ENCODE measurements at places on chromosomes 2 and 18. TPM values are rescaled to one million over a fixed set of nuclear protein-coding genes. Genes with fewer than 3 reads are reported as not detected.

GRCh38 chr2:27060323-27060722, 8.9 kb downstream of the AGBL5 start:
- no peak for DNase-seq

GRCh38 chr2:60252581-60253150, 300.8 kb downstream of the BCL11A start:
- DNase-seq = no peak

Gene CD8A
- polyA plus RNA-seq = 0.37 TPM

Gene SERPINB12
- polyA plus RNA-seq = not detected

Gene KCNG2
- polyA plus RNA-seq = 0.39 TPM

GRCh38 chr18:76285866-76286265, 209.2 kb downstream of the ZNF516 start:
- no peak for DNase-seq

Gene FBLN7
- polyA plus RNA-seq = 12.0 TPM

Gene LRRC30
- polyA plus RNA-seq = not detected

DNA sequence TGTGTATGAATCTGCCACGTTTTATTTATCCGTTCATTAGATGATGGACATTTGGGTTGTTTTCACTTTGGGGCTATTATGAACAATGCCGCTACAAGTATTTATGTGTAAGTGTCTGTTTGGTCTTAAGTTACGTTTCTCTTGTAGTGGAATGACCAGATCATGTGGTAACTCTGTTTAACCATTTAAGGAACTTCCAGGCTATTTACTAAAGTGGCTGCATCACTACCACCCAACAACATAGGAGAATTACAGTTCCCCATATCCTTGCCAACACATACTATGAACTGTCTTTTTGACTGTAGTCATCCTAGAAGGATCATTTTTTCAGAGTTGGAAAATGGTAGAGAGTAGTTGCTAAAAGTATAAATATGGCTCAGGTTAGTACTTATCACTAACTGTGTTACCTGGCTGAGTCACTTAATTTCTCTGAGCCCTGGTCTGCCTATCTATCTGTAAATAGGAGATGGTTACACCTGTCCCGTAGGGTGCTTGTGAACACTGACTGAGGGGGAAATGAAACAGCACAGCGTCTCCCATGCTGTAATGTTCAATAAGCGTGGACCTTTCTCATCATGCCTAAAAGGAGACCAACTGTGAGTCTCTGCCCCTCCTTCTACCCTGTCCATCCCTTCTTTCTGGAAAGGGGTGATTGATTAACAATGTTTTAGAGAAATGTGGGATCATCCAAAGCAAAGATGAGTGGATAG, 103.1 kb downstream of the SH3RF3 start:
- DNase-seq = no peak

DNA sequence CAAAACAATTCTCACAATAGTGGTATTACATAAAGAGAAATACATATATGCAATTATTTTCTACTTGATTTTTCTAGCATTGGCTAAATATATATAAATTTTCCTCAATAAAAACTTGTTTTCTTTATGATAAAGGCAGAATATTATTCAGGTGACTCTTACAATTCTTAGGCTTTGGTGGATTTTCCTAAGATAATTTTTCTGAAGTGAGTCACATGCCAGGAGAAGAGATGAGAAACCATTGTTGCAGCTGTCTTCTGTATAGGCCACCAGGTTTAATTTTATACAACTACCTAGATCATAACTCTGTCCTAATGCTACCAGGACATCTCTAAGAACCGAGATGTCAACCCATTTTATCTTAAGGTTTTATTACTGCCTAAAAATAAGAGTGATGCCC, 552.4 kb upstream of the CDH2 start:
- no peak for DNase-seq

DNA sequence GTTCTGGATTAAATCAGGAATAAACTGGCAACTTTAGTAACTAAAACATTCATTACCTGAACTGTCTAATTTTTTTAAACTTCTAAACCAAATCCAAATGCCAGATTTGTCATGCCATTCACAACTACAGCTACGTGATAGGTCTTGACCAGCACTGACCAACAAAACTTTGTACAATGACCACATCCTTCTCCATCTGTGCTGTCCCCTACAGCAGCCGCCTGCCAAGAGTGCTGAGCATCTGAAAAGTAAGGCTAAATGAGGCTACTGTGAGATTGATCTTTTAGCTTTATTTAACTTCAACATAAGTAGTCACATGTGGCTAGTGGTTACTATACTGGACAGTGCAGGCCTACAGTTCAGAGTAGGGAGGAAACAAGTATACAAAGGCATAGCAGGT, 7.6 kb downstream of the FAM168B start:
- DNase-seq = no peak

- DNase-seq = no peak
Observed at GRCh38 chr2:2664989-2665833, 334.1 kb upstream of the MYT1L start.

Gene LHCGR
- polyA plus RNA-seq = 0.24 TPM

GRCh38 chr18:22667616-22668422, 250.1 kb upstream of the CTAGE1 start:
- DNase-seq = no peak

Gene SERPINB13
- polyA plus RNA-seq = not detected

DNA sequence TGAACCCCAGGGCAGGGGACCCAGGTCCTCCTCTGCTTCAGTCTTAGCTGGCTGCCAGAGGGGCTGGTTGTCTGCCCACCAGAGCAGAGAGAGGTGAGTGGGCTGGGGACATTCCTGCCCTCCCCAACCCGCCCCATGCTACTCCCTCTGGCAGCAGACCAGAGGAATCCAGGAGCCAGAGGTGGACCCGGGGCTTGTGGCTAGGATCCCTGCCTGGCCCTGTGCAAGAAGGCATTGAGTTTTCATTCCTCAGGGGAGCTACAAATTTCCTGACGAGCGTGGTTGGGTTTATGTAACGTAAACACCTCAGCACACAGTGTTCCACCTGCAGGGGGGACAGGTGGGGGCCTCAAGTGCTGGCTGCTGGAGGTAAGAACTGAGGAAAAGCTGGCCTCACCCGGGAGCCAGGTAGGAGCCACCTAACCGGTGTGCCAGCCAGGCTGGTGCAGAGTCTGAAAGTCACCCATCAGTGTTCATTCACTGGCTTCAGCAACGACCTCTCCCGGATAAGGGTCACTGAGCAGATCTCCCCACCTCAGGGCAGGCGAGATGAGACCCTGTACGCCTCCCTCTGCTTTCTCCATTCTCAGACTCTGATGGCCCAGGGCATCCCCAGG, 246.8 kb downstream of the DYSF start:
- peak; percentile 38 for DNase-seq

GRCh38 chr2:161118722-161119121, 41.5 kb upstream of the TANK start:
- DNase-seq = no peak

Gene SOCS6
- 30.4 TPM for polyA plus RNA-seq

DNA sequence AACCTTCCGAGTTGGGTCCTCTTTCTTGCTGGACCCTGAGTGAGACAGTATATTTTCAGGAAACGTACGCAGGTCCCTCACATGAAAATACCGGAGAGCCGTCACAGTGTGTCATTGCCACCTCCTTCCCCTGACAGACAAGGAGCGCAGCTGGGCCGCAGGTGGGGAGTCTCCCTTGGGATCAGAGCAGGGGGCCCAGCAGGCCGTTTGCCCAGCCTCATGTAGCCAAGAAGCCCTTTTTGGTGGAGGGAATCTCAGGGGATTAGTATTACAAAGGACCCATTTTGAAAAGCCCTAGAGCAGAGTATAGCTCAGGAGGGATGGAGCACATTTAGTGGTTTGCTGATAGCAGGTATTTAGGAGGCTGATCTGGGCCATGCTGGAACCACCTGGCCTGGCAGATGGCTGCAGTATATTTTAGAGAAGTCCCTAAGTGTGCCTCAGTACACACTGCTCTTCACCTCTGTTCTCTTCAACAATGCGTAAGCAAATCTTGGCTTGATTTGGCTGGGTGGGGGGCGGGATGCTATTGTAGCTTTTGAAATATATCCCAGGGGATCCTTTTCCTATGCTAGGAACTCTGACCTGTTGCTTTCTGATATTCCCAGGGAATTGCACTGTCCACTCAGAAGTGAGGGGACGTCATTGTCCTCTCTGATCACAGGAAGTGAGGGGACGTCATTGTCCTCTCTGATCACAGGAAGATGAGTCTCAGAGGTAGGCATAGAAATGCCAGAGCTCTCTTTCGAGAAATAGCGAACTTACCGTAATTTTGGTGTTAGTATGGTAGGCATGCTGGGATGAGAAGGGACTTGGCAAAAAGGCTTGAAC, 171.9 kb downstream of the HRH4 start:
- DNase-seq = no peak

All from renal pelvis (tissue), 12 donors.